HS-27A (cell line): ENCODE measurements at places on chromosomes 7 and 10.

DNA sequence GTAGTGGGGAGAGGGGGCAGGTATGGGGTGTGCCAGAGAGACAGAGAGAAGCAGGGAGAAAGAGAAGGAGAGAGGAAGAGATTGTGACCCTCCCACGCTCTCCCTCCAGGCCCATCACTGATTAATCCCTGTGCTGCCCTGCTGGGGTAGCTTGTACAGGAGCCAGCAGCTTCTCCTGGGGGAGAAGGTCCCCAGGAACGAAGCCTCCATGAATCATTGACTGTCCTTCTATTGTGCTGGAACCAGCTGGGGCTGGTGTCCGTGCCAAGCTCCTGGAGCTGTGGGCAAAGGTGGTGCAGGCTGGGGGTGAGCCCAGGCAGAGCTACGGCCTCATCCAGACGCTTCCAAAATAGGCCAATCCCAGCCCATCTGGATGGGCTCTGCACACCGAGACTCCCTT, 20.9 kb downstream of the AQP1 start:
- DNase-seq, result no peak

- DNase-seq, result no peak
These were observed 572.4 kb upstream of the LRRTM3 start for GRCh38 chr10:66353422-66353821.

- DNase-seq, result no peak
These were observed 73.8 kb downstream of the LANCL2 start for GRCh38 chr7:55438757-55439525.

DNA sequence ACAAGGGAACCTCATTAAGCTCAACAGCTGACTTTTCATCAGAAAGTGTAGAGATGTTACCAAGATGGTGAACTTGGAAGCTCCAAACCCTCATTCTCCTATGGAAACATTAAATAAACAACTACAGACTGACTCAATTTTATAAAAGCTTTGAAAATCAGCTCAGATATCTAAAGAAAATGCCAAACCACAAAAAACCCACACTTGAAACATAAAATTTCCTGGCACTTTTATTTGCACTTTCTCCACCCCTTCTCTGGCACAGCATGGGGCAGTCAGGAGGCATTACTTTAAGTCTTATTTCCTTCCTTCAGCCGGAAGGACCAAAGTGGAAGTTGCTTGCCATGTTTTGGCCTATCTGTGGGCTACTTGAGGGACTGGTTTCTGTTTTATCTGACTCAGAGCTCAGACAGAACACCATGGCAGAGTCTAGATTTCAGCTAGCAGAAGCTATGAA, 114.7 kb downstream of the ODAD2 start:
- no peak for DNase-seq

- DNase-seq, result no peak
These were observed 333.5 kb downstream of the GPR158 start for GRCh38 chr10:25508112-25508815.

GRCh38 chr7:100590077-100590737, 4.1 kb downstream of the FBXO24 start:
- no peak for DNase-seq

GRCh38 chr10:78765726-78766335, 302.9 kb upstream of the ZMIZ1 start:
- no peak for DNase-seq

DNA sequence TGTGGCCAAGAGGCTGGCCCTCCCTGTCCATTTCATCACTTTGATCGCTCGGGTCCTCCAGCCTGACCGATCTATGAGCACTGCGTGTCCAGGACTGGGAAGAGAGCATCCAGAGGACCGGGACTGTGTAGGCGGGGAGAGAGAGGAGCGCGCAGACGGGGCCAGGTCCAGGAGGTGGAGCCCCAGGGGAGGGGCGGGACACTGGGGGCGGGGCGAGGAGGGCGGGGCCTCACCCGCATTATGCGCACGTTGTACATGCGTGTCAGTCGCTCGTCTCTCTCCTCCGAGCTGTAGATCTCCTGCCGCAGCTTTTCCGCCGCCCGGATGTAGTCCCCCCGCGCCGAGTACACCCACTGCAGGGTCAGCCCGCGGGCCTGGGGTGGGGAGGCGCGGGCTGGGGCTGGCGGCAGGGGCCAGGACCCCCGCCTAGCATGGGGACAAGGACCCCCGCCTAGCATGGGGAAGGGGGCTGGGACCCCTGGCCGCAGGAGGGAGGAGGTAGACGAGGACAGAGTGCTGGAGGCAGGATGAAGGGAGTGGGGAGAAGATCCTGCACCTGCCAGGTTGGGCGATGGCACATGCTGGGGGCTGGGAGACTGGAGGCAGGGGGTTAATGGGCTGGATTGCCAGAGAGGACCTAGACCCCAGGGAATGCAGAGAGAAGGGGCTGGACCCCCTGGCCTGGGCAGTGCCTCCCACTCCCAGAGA, 14.3 kb downstream of the MOSPD3 start:
- DNase-seq, result no peak

GRCh38 chr7:23863209-23863787, 153.3 kb downstream of the STK31 start:
- no peak for DNase-seq

- DNase-seq, result no peak
These were observed 27.6 kb downstream of the VCL start for GRCh38 chr10:74025380-74025978.

GRCh38 chr7:47379629-47380324, 202.1 kb downstream of the TNS3 start:
- DNase-seq, result peak; percentile 11

GRCh38 chr7:28919510-28919909, 38.6 kb downstream of the TRIL start:
- no peak for DNase-seq

DNA sequence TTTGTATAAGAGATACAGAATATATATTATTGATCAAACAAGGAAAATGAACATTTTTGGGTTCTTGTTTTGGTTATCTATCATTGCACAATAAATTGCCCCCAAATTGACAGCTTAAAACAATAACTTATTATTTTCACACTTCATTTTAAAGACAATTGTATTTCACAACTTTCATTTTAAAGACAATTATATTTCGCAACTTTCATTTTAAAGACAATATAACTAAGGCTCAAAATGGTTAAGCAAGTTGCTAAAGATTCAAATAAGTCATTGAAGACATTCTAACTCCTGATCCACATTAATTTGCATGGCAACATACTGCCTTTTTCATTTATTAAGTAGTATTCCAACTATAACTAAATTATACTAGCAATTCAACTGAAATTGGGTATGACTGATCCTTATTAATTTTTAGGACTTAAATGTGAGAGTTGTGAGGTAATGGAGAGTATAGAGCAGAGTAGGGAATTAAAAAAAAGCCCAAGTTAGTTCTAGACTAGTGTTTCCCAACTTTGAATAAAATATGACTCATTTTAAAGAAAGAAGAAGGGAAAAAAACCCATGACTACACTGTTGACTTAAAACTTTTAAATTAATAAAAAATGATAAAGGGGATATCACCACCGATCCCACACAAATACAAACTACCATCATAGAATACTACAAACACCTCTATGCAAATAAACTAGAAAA, 9.9 kb upstream of the STEAP2 start:
- no peak for DNase-seq

- DNase-seq, result peak; percentile 68
These were observed 134.9 kb downstream of the ADRA2A start for GRCh38 chr10:111211706-111212105.

DNA sequence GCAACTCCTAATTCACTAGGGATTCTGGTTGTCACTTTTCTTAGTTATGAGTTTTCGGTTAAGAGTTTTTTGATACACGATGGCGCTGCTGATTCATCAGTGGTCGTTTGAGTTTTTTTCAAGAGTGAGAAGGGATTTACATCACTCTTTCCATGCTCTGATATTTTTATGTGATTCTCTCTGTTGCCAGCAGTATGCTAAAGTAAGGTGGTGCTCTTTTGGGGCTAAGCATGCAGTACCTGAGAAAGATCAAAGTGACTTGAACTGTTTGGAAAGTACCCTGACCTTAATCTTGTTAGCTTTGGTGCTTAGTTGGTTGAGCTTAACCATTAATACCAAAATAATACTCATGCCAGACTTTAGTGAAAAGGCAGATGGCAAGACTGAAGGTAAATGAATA, 28.1 kb downstream of the STAMBPL1 start:
- no peak for DNase-seq

GRCh38 chr10:117656385-117657367, 114.1 kb downstream of the EMX2 start:
- DNase-seq, result no peak

DNA sequence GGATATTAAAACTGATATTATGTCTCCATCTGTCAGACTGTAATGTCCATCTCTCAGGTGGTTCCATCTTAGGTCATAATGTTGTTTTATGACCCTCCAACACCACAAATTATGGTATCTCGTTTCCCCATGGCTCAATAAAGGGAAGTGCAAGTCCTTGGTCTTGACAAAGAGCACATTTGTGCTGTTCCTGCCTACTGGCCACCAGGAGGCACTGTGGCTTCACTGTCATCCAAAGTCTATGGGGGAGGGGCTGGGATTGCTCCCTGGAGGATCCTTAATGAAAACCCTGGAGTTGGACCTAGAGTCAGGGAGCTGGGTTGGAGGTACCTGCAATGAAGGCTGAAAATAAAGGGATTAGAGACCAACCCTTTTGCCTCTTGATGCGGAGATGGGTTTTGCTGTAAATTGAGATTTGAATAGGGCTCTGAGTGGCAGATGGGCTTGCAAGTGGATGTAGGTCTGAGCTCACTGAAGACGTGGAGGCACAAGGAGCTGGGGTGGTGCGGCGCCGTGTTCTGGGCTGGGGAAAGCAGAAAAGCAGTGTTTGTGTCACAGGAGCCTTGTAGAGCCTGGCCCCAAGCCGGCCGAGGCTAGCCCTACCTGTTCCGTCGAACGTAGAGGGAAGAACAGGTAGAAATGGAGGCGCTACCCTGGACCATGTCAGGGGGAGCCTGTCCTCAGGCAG, 180.5 kb upstream of the PRSS58 start:
- DNase-seq, result peak; percentile 45

DNA sequence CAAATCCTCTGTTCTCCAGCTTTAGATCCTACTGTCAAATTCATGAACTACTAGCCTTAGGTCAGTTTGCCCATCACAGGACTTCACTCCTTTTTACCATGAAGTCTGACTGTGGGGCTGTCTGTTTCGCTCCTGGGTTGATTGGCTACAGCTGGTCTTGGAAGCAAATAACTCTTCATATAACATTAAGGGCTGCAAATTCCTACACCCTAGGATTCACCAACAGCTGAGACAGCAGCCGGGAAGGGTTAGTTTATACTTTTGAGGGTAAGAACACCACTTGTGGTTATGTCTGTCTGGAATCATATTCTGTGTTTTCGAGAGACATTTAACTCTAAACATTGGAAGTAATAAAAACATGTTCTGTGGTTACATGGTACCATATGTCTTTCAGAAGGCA, 55.9 kb upstream of the KIAA1217 start:
- DNase-seq, result no peak

GRCh38 chr10:86020134-86020533, 346.5 kb downstream of the GRID1 start:
- DNase-seq, result no peak

DNA sequence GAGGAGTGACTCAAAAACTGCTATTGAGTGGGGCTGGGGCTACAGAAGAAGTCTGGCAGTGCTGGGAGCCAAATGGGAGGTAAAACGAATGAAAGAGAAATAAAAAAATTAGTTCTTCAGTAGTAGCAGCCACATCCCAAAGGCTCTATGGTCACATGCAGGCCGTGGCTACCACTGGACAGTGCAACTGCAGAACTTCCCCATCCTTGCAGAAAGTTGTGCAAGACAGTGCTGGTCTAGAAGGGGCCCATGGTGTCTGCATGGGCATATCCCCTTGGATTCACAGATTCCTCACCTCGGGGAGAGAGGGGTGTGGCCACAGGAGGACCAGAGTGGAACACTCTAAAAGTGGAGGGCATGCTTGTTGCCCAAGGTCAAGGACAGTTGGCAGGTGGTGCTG, 47.6 kb downstream of the RPS24 start:
- no peak for DNase-seq

GRCh38 chr10:128086003-128086863, 40.0 kb downstream of the MKI67 start:
- DNase-seq, result no peak

DNA sequence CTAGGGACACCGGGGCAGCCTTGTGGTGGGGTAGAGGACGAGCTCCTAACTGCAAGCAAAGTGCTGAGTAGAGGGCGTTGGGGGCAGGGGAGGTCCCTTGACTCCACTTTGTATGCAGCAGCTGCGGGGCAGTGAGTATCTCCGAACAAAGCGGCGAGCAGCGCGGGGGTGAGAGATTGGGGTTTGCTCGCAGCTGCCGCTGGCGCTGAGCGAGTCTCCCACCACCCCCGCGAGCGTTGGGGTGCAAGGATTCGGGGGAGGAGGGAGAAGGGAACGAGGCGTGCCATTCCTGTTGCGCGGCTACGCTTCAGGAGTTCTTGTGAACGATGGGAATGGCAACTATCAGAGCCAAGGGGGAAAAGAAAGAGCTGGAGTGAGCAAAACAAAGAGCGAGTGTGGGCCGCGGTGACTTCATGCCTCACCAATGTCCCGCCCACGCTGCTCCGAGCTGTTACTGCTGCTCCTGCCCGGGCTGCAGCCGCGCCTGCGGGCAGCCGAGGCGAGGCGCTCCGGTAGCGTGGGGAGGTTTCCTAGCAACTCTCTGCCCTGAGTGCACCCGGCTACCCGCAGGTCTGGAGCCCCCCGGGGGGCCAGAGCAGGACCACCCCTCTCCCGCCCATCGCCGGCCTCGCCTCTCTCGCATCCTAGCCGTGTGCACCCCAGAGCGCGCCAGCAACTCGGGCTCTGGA, at the start of gene ITGB8:
ITGB8 (plus strand) TSS at position 662 of the 689 bp plus-strand sequence. CDS start 907 bp downstream, outside the sequence.
- peak; percentile 61 for DNase-seq

GRCh38 chr10:112115781-112116385, 67.7 kb downstream of the GPAM start:
- no peak for DNase-seq

DNA sequence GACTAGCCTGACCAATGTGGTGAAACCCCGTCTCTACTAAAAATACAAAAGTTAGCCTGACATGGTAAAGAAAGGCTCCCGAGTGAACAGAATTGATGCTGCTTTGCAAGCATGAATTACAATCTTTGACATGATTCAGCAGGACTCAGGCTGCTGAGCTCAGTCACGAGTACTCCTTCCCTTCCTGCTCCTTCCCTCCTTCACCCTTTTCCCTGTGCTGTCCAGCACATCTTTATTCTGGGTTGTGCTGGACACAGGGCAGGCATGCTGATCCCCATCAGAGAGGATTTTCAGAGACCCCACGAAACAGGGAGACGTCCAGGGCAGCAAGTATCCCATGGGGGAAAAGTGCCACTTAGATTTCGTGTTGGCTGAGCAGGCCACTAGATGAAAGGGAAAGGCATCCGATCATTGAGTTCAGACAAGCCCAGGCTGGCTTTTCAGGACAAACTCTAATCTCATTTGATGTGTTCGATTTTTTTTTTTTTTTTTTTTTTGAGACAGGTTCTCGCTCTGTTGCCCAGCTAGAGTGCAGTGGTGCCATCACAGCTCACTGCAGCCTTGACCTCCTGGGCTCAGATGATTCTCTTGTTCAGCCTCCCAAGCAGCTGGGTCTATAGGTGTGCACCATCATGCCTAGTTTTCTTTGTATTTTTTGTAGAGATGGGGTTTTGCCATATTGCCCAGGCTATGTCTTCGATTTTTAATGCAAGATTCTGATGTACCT, 36.5 kb downstream of the BAMBI start:
- no peak for DNase-seq
